ENCODE measurements at places on chromosomes 6 and 20.

- DNase-seq: no peak
These were observed 95.8 kb upstream of the SCAF8 start for GRCh38 chr6:154637392-154637791.

DNA sequence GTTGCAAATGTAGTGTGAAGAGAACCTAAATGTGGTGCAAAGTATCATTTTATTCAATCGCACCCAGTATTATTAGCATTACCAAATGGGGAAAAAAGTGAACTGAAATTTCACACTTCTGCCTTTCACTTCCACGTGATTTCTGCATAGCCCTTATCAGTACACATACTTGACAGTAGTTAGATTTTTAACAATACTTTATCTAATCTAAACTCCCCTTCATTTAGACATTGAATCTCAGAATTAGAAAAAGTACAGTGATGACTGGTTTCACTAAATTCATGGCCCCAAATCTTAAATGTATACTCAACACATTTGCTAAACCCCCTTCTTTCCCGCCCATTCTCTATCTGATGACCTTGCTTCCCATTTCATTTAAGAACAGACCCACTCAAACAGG is 14.3 kb downstream of the STX7 start:
- DNase-seq: no peak

DNA sequence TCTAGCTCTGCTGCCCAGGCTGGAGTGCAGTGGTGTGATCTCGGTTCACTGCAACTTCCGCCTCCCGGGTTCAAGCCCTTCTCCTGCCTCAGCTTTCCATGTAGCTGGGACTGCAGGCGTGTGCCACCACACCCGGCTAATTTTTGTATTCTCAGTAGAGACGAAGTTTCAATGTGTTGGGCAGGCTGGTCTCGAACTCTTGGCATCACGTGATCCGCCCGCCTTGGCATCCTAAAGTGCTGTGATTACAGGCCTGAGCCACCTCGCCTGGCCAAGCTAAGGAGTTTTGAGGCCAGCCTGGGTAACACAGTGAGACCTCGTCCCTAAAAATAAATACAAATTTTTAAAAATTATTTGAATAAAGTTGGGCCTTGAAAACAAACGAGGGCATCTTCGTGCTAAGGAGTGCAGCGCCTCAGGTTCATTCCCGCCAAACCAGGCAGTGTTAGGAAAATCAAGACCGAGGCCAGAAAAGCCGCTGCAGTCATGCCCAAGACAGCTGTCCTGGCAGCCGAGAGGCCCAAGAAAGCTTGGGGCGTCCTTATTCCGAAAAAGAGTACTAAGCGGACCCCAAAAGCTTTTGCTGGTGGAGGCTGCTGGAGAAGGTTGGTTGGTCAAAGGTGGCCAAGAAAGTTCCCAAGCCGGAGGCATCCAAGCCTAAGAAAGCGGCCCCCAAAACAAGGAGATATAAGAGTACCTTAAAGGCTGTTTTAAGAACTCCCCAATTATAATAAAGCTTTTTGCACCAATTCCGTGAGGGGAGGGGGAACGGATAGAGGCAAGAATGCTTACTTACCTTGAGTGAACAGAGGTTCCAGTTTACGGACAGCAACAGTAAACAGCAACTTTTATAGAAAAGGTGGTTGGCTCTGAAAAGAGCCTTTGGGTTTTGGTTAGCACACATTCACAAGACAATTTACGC is 109.0 kb downstream of the HFE start:
- DNase-seq: no peak

DNA sequence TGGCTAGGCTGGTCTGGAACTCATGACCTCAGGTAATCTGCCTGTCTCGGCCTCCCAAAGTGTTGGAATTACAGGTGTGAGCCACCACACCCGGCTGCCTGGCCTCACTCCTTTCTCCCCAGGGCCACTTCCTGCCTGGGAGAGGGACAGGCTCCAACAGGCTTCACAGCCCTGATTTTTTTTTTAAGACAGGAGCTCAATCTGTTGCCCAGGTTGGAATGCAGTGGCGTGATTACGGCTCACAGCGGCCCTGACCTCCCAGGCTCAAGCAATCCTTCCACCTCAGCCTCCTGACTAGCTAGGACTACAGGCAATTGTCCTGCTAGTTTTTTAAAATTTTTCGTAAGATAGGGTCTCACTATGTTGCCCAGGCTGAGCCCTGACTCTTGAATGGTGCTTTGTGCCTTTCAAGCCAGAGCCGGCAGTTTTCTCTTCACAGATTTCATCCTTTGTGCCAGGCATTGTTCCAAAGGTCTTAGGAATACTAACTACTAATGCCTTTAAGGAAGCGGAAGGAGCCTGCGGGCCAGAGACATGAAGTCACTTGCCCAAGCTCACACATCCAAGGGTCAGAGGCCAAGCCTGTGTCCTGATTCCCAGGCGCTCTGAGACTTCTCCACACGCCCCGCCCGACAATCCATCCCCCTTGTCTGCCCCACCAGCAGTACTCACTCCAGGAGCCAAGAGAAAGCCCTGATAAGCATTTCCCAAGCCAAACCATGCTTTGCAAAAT is 19.2 kb downstream of the CAPN11 start:
- DNase-seq: no peak

GRCh38 chr6:21612067-21612745 is 18.7 kb downstream of the SOX4 start:
- DNase-seq: no peak

DNA sequence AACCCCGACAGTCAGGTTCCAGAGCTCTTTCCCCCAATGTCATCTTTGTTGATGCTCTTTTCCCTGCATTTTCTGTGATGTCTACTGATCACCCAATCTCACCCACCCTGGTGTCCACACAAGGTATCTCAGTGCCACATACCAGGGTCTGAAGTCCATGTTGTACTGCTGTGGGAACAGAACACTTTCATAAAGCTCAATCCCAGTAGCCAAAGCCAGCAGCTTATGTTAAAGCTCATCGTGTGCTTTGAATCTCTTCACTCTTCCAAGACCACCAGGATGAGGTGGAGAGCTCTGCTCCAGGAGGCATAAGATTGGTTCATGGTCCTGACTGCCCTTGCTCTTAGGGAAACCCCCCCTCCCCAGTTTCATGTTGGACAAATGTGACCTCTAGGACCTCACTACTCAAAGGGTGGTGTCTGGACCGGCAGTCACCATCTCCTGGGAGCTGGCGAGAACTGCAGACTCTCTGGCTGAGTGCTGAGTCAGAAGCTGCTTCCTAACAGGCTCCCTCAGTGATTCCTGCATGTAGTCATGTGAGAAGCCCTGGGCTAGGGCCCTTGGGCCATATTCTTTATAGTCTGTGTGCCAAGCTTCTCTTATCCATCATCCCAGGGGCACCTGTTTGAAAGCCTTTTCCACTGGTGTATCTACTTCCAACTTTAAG is 13.4 kb upstream of the CPNE5 start:
- no peak for DNase-seq

DNA sequence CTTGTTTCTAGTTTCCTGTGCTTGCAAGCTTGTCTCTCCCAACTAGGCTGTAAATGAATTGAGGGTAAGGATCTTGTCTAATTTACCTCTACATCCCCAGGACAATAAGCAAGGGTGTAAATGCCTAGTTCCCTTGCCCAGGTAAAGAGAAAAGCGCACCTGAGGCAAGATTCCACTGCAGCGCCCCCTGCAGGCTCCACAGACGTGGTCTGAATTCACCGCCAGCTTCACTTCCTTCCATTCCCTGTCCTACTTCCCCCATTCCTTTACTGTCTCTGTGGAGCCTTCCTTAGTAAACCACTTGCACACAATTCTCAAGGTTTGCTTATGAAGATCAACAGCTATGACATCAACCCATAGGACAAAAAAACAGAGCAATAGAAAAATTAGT is 42.3 kb downstream of the ANKEF1 start:
- DNase-seq: no peak

DNA sequence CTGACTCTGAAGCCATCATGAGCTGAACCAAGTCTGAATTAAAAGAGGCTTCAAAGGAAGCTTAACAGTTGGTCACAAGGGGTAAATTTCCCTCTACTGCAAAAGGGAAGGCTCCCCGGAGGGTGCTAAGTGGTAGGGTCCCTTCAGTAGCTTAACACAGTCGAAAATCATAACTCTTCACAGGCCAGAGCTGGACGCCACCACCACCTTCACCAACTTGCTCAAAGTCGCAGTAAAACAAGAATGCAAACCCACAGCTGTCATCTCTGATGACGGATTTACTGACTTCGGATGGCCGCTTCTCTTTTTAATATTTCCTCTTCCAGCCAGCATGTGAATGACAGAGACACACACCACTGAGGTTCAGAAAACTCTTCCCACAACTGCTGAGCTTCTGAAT is 144.7 kb upstream of the FBXL4 start:
- DNase-seq: no peak

DNA sequence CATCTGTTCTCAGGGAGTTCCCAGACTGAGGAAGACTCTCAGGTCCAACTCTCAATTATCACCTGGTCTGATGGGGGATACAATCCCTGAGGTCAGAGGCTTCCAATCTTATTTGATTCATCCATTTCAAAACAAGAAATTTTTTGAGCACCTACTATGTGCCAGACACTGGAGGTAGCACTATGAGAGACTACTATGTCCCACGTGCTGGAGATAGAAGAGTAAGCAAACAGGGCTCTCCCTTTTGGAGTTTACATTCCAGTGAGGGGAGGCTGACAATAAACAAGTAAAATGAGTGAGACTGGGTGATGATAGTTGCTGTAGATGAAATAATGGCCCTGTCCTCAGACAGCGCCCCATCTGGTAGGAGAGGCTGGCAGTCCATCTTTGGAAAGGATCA is 16.5 kb downstream of the TMEM151B start:
- no peak for DNase-seq

- DNase-seq: no peak
These were observed 134.2 kb upstream of the HDGFL1 start for GRCh38 chr6:22435151-22435550.

DNA sequence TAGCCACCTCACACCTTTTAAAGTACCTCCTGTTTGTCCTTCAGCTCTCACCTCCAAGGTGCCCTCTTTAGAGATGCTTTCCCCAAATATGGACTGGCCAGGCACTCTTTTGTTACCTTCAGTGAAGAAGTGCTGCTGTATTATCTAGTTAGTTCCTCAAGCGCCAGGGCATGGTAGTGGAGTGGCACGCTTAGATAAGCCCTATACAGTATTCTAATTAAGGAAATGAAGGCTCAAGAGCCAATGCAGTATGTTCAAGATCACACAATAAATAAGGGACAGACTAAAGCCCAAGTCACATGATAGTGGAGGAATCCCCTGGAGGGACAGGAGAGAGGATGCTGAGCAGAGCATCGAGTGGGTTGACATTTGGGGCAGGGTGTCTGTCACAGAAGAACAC is 28.5 kb upstream of the GFOD1 start:
- no peak for DNase-seq

DNA sequence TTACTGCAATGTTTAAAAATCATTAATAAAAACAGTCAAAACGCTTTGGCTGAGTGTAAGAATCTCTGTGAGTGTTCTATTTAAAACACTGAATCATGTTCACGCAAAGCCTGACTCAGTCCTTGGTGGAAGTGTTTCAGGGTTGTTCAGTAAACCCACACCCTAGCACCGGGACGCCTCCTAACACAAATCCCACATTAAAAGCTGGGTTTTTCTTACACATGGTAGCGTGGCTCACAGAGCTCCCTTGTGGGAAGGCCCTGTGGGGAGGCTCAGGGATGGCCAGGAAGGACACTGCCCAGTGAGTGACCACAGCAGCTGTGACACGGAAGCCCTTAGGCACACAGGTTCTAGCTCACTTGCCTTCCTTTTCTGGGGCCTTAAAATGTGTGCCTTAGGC is 80.2 kb downstream of the GMPR start:
- DNase-seq: no peak

DNA sequence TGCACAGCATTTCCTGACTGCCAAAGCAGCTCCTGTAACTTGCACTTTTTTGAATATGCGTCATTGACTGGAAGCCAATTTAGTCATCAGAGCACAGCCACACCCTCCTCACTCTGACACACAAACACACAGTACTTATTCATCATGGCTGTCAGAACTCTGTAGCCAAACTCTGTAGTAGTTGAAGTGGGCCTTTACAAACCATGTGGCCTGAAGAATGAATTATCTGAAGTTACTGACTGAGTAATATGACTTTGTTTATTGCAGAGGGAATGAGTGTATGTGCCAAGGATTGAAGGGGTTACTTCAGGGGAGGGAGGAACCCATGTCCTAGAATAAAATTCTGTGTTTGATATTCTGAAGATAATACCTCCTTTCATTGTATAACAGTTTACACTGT is 102.7 kb downstream of the FIG4 start:
- DNase-seq: no peak

DNA sequence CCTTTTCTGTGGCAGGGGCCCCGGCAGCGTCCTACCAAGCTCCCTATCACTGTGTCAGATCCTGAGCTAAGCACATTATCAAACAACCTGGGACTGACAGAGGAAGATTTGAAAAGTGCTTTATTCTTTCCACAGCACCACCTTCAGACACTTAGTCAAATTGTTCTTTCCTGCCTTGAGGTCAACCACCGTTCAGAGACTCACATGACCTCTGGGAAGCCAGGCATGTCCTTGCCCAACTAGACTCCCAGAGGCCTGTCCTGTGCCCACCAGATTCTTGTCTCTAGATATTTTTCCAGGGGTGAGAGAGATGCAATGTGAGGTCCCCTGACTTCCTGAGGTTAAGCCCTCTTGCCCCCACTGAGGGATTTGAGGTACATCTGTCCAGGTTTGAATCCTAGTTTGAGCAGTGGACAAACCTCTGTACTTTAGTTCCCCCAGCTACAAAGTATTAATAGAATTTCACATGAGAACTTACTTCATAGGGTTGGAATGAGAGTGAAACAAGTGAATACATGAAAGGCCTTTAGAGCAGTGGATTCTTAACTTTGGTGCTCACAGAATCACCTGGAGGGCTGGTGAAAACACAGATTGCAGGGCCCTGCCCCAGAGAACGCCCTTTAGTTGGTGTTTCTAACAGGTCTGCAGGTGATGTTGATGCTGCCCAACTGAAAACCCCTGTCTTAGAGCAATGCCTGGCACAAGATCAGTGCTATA is 179.8 kb downstream of the CLIC5 start:
- DNase-seq: no peak

- DNase-seq: no peak
These were observed 12.3 kb downstream of the TGM2 start for GRCh38 chr20:38152621-38153221.

- DNase-seq: no peak
These were observed 18.8 kb downstream of the SLC12A5 start for GRCh38 chr20:46047821-46048220.

DNA sequence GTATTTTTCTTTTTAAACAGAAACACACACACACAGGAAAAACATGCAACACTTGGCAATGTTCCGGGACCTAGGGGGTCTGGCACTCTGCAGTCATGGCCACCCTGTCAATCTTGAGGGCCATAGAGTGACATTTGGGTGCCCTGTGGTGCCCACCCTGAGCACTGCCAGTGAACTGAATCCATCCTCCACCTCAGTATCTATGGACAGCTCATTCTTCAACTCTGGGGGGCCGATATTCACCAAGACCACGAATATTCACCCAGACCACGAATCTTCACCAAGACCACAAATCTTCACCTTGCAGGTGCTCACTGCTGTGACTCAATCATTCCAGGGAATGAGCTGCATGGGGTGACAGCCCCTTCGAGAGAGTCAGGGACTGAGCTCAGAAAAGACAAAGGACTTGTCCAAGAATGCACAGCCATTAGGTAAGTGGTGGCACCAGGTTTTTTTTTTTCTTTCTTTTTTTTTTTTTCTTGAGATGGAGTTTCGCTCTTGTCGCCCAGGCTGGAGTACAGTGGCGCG is 19.1 kb downstream of the SNAI1 start:
- DNase-seq: no peak
